Hematopoietic multipotent progenitor cell treated with erythropoietin and hydrocortisone succinate and interleukin-3 and kit ligand, for 6 days (in vitro differentiated cells): ENCODE measurements at places on chromosomes 7 and 10.

GRCh38 chr10:16811765-16812164 is 5.5 kb downstream of the RSU1 start:
- no peak for DNase-seq

DNA sequence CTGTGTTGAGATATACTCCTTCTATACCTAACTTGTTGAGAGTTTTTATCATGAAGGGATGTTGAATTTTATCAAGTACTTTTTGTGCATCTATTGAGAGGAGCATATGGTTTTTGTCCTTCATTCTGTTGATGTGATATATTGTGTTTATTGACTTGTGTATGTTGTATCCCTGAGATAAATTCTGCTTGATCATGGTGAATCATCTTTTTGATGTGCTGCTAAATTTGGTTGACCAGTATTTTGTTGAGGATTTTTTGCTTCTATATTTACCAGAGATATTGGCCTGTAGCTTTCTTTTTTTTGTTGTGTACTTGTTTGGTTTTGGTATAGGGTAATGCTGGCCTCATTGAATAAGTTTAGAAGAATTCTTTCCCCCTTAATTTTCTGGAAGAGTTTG is 32.4 kb downstream of the NEURL1 start:
- no peak for DNase-seq

DNA sequence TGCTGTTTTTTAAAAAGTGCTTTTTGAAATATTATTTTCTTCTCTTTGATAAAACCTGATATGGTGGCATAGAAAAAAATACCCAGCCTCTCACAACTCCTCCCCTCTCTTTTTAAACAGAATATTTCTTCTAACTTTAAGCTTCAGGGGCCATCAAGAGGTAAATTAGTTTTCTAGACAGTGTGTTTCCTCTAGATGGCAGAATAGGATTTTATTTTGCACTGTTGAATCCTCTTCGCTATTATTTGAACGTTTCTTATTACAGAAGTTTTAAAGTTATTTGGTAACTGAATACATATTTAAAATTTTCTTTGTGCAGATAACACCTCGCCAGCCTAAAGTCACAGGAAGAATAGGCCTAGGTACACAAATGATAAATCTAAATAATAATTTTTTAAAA is 30.3 kb downstream of the ARL5B start:
- peak; percentile 53 for DNase-seq

DNA sequence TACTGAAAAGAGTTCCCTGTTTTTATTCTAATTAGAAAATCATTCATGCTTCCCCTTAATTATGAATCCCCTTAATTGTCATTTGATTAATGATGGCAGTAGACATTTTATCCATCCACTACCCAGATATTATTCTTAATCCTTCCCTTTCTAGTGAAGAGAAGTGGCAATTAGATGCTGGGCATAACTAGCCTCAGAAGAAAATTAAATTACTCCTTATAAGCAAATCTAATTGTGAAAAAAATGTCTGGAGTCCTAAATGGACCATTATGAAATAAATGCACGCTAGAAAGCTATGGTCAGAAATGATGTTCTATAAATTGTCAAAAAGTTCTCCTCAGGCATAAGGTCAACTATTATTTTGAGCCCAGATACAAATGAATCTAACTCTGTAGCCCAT is 4.5 kb downstream of the ABCB1 start:
- no peak for DNase-seq

DNA sequence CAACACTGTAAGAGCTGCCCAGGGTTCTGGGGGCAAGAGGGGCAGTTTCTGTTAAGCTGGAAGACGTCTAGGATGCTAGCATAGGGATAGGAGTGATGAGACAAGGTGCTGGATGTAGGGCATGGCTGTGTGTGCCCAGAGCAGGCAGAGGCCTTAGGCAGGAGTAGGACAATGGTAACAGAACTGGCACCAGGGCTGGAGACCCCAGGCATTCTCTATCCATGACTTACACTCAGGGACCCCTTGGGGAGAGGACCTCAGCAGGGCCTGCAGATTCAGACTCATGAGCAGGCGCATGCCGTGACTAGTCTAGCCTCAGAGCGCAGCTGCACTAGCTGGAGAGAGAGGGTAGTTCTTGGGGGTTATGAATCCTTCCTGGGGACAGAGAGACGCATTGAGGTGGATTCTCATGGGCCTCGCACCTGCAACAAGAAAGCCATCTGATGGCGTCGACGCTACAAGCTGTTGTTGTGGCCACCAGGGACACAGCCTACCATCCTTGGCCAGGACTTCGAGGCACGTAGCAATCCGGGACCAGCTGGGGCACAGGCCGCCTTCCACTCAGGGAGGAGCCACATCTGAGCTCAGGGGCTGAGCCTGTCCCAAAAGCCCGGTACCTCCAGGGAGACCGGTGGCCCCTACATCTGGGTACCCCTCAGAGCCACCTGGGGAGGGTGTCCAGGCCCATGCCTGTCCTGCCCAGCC is 474.1 kb downstream of the PTPRN2 start:
- no peak for DNase-seq

- no peak for DNase-seq
Measured at GRCh38 chr10:6049031-6049400, 13.2 kb downstream of the IL2RA start.

- DNase-seq = no peak
Measured at GRCh38 chr7:6432781-6433180, 15.0 kb downstream of the DAGLB start.
